Calu3 (cell line): ENCODE measurements at places on chromosomes 2 and 18.

DNA sequence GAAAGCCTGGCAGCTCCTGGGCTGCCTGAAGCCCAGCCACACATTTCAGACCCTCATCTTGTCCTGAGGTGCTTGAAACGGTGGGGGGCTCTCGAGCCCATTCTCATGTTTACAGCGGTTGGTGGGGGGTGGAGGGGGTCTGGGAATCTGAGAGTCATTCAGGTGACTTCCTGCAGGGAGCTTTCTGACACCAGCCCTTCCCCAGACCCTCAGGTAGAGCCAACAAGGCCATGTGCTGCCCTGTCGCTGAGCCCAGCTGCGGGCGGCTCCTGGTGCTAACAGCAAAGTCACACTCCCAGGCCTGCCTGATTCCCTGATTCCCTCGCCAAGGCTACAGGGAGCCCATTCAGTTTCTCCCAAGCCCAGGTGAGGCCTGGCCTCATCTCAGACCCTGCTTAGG, 324.9 kb upstream of the MEX3C start:
- DNase-seq: no peak

DNA sequence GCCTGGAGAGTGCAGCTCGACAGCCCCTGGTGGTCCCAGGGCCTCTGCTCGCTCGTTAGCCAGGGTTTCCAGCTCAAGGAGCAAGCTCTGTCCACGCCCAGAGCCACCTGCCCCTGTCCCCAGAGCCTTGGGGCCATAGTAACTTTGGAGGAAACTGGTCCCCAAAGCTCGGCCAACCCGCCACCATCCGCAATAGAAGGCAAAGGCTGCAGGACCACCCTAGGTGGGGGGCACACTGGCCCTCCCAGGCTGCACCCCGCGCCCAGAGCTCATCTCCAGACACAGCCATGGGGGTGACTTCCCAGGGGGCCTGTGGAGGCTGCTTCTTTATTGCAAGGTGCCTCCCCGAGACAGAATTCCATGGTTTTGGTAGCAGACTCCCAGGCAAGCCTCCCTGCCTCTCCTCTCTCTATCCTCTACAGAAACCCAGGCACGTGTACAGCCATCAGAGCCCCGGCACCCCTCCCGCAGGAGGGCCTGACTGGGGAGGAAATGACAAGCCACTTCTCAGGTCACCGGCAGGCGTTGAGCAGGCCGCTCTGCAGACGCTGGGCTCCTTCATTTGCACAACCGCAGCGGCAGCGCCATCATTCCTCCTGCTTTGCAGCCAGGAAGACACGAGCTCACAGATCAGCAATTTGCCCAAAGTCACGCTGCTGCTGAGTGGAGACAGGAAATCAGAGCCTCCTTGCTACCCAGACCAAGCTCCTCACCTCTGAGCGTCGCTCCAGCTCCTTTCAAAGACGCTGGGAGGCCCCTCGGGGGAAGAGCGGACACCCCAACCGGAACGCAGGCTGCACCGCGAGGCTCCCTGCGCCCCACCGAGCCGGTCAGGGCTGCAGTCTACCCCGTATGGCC, 80.2 kb downstream of the NDUFA10 start:
- DNase-seq: no peak

- DNase-seq: no peak
Observed at GRCh38 chr2:45103351-45104345, 94.4 kb upstream of the SIX2 start.

DNA sequence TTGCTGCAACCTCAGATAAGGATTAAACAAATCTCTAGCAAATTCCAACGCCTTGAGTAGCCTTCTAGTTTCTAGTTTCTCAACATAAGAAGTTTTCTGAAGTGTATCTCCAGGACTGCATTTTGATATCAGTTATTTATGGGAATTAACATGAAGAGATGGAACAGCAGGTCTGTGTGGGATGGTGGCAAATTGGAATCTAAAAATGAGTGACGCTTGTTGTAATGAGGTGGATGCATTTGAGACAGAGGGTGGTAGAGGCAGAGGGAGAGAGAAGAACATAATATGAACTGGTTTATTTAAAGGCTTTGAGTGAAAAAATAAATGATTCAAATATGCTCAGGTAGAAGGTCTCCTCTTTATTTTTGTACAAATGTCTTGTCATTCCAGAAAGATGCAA, 446.8 kb upstream of the GCFC2 start:
- DNase-seq: no peak

DNA sequence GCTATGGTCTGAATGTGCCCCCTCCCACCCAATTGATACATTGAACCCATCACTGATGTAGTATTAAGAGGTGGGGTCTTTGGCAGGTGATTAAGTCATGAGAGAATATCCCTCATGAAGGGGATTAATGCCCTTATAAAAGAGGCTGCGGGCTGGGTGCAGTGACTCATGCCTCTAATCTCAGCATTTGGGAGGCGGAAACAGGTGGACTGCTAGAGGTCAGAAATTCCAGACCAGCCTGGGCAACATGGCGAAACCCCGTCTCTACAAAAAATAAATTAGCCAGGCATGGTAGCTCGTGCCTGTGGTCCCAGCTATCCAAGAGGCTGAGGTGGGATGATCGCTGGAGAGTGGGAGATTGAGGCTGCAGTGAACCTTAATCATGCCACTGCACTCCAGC, 14.3 kb downstream of the POLR2D start:
- no peak for DNase-seq

GRCh38 chr18:70074116-70074515, 126.4 kb upstream of the CD226 start:
- no peak for DNase-seq

GRCh38 chr2:120658042-120658769, 77.5 kb upstream of the GLI2 start:
- DNase-seq: no peak

DNA sequence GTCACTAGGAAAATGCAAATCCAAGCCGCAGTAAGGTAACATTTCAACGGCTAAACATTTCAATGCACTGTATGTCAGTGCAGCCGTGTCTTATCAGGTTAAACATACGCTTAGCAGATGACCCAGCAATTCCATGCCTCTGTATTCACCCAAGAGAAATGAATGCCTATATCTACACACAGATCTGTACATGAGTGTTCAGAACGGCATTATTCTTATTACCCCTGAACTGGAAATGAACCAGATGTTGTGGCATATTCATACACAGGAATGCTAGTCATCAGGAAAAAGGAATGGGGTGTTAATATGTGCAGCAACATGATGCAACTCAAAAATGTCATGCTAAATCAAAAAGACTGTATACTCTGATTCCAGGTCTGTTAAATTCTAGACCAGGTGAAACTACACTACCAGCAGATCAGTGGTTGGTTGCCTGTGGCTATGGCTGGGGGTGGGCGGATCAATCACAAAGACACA, 80.4 kb upstream of the RPL31 start:
- DNase-seq: no peak
